ENCODE measurements at places on chromosomes 5 and 9.

DNA sequence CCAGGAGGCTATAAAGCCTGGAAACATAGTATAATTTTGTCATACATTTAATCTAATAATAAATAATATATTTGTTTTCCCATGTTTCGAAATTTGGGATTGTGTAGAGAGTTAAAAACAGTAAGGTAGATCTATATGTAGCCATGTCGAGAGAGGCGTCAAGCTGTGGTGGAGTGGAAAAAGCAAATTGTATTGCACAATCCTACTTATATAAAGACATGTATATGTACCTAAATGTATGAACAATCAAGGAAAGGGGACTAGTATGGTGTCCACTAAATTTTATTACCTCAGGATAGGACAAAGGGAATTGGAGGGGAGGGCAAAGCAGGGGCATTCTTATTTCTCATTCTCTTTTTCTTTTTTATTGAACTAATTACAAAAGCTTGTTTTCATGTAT, 52.0 kb downstream of the GLRA1 start:
- DNase-seq: no peak

- DNase-seq: no peak
These were observed 3.1 kb upstream of the HK3 start for GRCh38 chr5:176902102-176902814.

DNA sequence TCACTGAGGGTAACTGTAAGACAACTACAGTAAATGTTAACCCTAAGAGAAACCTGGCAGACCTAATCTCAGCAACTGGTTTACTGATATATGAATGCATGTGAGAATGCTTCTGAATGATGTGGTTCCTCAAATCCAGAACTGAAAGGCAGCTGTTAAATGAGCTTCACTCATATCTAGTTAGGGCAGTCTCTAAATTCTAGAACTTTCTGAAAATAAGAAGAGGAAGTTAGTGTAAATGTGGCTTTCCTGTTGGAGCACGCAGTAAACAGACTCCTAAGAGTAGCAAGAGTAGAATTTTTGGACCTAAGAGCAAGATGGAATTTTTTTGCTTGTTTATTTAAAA, 117.9 kb upstream of the KCNN2 start:
- no peak for DNase-seq

DNA sequence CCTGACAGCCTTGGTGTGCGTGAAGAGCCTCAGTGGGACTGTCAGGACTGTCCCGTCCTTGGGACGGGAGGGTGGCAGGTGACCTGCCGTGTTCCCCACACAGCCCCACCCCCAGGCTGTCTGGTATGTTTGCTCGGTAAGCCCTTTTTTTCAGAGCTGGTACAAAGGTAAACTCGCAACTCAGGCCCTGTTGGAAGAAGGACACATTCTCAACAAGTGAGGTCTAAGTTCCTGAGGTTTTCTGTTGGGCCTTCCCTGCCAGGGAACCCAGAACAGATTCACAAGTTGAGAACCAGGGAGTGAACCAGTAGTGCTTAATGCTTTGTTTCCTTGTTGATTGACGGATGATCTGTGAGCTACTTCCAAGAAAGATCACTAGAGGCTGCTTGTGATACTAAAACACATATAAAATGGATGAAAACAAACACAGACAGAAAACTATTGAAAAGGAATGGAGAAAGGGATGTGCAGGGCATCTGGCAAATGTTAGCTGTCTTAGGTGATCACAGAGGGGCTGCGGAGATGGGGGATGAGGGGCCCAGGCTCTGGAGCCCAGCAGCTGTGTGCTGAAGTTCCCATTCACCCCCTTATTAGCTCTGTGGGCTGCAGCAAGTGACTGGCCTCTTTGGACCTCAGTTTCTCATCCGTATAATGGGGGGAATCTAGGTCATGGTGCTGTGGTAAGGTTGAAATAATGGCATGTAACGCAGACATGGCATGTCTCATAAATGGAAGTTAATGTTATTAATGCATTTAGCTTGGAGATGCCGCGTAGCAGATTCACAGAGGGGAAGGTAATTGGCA, 2.7 kb downstream of the NDST1 start:
- DNase-seq: no peak

GRCh38 chr9:71638627-71639026, 129.7 kb downstream of the CEMIP2 start:
- no peak for DNase-seq

- no peak for DNase-seq
These were observed 50.6 kb downstream of the TGFBI start for GRCh38 chr5:136079195-136079985.

- DNase-seq: peak; percentile 43
These were observed 6.4 kb downstream of the ARRDC1 start for GRCh38 chr9:137611623-137612609.

GRCh38 chr9:129654554-129655040, 10.8 kb upstream of the PRRX2 start:
- no peak for DNase-seq

- DNase-seq: no peak
These were observed 37.5 kb upstream of the ZFYVE16 start for GRCh38 chr5:80370390-80370789.

GRCh38 chr5:36724467-36725332, 118.3 kb downstream of the SLC1A3 start:
- DNase-seq: no peak

DNA sequence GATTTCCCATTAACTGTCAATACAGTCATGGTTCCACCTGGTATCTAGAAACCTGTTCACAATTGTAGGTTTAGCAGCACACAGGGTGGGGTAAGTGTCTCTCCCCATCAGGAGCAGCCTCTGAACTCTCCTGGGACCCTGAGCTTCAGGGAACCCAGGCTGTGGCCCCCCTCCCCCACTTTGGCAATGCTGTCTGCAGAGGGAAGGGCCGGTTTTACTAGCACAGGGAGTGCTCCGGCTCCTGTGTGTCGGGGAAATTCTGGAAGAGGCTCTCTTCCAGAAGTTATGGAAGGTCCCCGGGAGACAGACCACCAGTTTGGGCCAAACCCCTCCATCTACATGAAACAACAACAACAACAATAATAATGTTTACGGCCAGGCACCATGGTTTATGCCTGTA, 9.9 kb downstream of the DAB2IP start:
- no peak for DNase-seq

- no peak for DNase-seq
These were observed 24.0 kb downstream of the ZFR start for GRCh38 chr5:32420506-32420905.

DNA sequence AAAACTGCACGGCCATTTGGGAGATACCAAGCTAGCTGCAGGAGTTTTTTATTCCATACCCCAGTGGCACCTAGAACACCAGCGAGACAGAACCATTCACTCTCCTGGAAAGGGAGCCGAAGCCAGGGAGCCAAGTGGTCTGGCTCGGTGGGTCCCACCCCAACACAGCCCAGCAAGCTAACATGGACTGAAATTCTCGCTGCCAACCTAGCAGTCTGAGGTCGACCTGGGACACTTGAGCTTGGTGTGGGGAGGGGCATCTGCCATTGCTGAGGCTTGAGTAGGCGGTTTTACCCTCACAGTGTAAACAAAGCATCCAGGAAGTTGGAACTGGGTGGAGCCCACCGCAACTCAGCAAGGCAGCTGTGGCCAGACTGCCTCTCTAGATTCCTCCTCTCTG, 108.9 kb upstream of the CHD1 start:
- no peak for DNase-seq

DNA sequence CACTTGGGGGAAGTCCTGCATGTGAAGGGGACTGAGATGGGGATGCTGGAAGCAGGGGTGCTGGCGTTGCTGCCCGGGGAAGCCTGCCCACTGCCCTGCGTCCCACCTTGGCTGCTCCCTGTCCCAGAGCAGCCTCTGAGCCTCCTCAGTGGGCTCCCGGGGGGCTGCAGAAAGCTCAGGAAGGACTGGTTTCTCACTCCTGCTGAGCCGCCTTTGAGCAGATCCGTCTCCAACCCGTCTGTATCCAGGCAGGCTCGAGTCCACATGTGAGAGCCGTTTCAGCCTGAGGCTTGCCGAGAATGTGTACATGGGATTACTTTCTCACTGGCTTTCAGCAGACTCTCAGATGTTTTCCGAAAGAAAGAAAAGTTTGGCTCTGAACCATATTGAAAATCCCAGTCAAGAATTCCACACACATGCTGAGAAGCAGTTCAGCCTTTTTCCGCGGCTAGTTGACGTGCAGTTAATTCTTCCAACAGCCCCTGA, 95.3 kb upstream of the COL5A1 start:
- no peak for DNase-seq

GRCh38 chr5:591746-592145, 20.4 kb upstream of the CEP72 start:
- DNase-seq: no peak

DNA sequence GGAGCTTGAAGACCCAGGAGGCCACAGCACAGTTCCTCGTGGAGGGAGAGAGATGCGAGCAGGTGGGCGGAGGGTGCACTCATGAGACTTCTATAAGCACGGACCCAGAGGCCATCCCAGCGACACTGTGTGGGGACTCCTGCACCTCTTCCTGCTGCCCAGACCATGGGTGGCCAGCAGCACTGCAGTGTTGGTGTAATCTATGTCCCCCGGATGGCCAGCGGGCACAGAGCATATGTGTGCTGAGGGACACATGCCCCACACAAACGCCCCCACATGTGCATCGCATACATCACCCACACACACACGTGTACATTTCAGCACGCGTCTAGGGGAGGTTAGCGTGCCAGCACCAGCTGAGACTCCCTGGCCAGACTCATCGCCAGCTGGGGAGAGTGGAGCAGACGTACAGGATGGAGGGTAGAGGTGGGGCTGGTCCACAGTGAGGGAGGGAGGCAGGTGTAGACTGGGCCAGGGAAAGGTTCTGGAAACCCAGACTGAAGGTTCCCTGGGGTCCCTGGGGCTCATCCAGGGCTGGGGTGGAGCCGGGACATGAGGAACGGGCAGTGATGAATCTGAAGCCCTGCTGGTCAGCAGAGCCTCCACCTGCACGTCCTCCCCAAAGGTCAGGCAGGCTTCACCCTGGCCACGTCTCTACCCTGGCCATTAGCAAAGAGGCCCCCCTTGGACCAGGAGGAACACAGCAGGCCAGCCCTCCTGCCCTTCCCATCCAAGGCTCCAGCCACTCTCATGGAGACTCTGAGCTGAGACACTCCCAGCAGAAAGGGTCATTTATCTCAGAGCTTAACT, 27.6 kb downstream of the ADAMTS2 start:
- DNase-seq: no peak

- no peak for DNase-seq
These were observed 1.8 kb upstream of the JAKMIP2 start for GRCh38 chr5:147784146-147784987.

DNA sequence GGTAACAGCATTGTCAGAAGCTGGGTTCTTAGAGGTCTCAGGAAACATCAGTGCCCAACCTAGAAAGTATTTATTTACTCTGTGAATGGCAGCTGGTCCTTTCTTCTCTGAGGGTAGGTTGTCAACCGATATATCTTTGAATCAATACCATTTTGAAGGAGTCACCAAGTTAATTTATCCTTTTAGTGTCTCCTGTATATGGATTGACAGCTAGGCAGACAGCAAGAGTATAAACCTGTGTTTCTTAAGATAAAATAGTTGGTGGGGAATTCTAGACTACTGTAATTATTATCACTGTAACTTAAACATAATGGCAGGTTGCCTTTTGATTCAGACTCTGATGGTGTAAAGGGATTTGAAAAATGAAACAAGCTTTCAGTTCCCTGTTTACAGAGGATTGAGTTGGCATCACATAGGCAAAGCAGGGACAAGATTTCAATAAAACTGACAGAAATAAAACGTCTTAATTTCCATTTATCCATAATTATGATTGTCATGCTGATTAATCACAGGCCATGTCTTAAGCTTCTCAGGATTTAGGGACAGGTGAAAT, 190.8 kb upstream of the HAPLN1 start:
- DNase-seq: no peak

- no peak for DNase-seq
These were observed 540.5 kb upstream of the CDH18 start for GRCh38 chr5:20528471-20528870.

- DNase-seq: no peak
These were observed 17.4 kb downstream of the ENC1 start for GRCh38 chr5:74623006-74623611.

All from BJ (cell line).